ENCODE measurements at places on chromosomes 12 and 14.

GRCh38 chr12:43856972-43857371, 21.1 kb downstream of the TMEM117 start:
- no peak for DNase-seq

DNA sequence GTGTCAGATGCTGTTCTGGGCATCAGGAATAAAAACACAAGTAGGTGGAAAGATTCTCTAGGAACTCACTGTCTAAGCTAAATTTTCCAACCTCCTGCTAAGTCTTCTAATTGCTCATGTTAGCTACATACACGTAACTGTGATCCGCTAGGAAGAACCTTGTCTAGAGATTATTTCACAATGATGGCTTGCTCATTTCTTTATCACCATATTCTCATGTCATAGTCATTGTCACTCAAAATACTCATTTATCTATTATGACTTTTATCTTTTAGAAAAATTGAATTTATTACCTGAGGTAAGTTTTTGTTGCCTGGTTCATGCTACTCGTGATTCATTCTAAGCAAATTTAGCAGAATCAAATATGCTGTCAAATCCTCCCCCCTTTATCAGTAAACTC, 1402.4 kb upstream of the FLRT2 start:
- DNase-seq, result no peak

GRCh38 chr12:26937443-26937862, 328 bp downstream of the INTS13 start:
- DNase-seq, result no peak

DNA sequence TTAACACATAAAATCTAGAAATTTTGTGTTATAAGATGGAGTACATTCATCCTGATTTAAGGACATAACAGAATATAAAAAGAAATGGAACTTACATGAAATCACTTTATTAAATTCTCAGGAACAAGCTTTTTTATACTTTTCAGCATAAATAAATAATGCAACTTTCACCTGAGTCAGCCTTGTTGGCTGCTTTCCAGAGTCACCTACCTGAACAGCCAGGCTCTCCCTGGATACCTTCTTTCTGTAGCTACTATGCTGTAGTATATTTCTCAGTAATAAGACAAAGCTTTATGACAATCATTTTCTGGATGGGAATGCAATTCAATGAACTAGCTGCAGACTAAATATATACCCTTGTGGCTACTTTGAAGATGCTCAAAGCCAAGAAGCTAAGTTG, 111.9 kb downstream of the NTS start:
- DNase-seq, result no peak

DNA sequence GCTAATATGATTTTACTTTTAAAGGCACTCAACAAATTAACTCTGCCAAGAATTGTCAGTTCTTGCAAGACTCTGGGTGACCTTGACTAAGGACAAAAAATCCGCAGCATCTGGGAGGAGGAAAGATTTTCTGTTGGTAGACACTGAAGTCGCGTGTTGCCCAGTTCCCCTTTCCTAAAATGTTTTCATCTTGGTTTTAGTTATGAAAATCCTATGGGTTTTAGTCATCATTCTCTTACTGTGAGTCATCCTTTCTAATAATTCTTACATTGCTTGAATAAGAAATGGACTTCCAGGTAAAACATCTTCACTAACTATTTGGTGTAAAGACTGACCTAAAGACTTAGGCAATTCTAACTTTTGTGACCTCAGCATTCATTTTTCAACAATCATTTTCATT, 9.1 kb downstream of the GSG1 start:
- no peak for DNase-seq

DNA sequence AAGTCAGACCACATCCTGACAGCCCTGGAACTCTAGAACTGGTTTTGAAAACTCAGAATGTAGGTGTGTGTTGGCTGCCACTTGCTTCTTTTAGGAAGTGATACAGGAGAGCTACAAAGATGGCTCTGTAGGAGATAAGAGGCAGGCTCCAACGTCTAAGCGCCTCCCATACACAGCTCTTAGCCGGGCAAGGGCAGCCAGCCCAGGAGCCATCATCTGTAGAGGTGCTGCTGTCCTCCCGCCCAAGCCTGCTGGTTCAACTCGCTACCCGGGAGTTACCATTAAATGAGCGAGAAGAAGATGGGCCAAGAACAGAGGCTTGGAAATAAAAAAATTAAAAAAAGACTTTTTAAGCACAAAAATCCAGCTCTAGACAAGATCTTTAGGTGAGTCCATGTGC, 61.2 kb upstream of the DIO3 start:
- no peak for DNase-seq

DNA sequence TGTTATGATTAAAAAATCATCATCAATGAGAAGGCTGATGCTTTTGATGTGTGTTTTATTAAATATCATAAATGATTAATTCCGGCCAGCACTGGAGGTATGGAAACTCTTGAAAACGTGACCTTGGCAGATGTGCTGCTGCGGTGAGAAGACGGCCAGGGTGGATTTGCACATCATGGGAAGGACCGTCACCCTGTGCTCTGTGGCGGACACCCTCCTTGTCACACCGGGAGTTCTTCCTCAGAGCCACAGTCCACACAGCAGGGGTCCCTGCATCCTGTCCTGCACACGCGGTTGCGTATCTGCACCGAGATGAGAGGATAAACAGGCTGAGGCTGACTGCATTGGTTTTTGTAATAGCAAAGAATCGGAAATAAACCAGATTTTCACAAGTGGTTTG, 33.5 kb downstream of the FZD10 start:
- DNase-seq, result no peak
